ENCODE measurements at places on chromosomes 4 and X.

GRCh38 chrX:6227453-6227835 lies 1.2 kb downstream of the NLGN4X start:
- no peak for DNase-seq

GRCh38 chr4:94634271-94634670 lies 123.5 kb upstream of the BMPR1B start:
- no peak for DNase-seq

- DNase-seq = no peak
Measured at GRCh38 chrX:146278381-146278780, 460.8 kb downstream of the SLITRK2 start.

DNA sequence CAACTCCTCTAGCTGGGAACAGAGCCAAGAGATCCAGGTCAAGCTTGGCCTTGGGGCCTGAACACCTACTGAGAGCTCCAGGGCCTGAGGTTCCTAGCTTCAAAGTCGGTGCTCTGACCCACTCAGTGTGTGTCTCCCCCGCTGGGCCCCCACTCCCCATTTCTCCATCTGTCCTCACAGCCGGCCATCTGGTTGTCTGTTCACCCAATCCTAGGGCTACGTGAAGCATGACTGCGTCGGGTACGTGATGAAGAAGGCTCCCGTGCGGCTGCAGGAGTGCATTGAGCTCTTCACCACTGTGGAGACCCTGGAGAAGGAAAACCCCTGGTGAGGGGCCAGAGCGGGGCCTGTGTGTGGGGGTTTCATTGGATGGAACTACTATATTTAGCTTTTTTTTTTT lies 12.3 kb downstream of the USP11 start:
- DNase-seq = no peak

GRCh38 chr4:54539500-54540029 lies 118.2 kb upstream of the KIT start:
- DNase-seq = peak; percentile 6

DNA sequence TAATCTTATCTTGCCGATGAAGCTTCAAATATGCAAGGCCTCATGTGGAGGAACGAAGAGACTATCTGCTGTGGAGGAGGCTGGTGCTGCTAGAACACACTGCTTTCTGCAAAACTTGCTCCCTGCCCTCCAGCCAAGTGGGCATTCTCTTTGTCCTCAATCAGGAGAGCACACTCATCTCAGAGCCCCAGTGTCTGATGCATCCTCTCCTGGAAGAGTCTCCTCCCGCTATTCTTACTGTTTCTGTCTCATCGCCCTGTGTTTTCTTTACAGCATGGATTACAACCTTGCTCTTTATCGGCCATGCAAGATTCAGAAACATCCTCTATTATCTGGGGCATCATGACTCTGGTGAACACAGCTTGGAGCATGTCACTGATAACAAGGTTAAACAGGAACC lies 68.2 kb upstream of the MTNR1A start:
- no peak for DNase-seq

DNA sequence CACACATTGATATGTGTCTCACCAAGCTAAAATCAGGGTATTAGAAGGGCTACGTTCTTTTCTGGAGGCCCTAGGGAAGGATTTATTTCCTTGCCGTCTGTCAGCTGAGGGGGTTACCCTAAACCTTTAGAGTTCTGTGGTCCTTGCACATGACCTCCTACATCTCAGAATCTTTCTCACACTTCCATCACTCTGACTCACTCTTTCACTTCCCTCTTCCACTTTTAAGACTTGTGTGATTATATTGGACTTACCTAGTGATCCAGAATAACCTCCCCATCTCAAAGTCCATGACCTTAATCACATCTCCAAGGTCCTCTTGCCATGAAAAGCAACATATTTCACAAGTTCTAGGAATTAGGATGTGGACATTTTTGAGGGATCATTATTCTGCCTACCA lies 53.6 kb upstream of the FUNDC1 start:
- no peak for DNase-seq

DNA sequence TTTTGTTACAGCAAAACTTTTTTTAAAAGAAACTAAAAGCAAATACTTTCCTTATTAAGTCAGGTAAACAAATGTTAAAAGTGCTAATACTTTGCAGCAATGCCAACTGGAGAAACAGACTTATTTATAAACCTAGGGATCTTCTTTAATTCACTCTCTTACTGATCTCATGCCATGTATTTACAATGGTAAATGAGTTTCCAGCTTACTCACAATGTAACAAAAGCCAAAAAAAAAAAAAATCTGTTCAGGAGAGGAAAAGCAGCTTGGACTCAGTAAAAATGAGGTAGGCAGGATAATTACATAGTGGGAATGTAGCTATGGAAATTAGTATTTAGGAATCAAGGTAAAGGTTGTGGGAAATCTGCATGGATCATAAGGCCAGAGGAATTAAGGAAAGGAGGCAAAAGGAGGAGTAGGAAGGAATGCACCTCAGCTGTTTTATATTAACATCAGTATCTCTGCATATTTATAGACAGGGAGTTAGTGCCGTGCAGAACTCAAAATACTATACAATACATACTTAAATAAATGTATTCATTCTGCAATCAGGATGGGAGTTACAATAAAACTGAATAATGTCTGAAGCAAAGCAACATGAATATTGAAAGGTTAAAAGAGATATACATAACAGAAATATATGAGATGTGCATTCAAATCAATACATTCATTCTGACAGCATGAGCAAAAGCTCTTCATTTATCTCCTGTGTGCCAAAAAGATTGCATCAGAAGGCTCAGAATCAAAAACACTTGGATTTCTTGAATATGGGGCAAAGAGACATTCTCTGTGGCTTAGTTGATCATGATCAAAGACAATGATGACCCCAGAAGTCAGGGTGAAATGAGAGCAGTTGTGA lies 57.9 kb upstream of the ETNPPL start:
- DNase-seq = no peak

GRCh38 chr4:83205760-83206159 lies 78.8 kb downstream of the COQ2 start:
- no peak for DNase-seq

DNA sequence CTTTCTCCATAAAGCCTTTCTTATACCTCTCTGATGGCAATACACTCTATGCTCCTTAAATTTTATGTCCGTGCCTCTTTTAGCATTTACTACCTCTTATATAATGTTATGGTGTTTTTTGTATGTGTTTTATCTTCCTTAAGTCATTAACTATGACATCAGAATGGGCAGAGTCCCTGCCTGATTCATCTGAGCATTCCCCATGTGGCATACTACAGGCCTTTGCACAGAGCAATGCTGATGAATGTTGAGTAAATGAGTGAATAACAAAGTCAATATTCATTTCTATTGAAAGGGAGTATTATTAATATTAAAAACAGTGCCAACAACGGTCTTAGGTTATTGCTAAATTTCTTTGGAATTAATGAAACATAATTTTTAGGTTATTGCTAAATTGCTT lies 18.8 kb upstream of the RPS6KA3 start:
- DNase-seq = no peak

GRCh38 chr4:41327770-41328169 lies 71.0 kb downstream of the UCHL1 start:
- no peak for DNase-seq

DNA sequence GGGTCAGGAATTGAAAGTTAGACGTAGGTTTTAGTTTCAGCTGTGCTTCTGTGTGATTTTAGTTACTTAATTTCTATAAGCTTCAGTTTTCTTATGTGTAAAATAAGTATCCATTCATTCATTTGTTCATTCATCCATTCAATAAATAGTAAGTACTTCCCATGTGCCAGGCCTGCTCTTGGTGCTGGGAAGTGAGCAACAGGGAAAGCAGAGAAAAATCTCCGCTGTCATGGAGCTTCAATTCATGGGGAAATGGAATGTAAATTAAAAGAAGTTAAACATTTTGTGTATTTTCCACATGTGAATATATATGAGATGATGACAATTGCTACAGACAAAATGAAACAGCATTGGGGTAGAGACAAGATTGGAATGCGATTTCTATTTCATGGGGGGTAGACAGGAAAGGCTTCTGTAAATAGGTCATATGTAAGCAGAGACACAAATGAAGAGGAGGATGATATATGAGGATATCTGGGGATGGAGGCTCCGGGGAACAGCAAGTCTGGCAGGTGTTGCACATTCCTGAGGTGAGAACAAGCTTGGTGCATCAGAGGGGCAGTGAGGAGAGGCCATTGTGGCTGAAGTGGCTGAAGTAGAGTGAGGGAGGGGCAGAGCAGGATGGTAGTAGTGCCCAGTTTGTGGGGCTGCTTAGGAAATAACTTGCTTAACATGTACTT lies 66.2 kb downstream of the FHIP1A start:
- DNase-seq = no peak

GRCh38 chr4:85864259-85865205 lies 389.6 kb downstream of the ARHGAP24 start:
- DNase-seq = no peak

GRCh38 chr4:173924561-173924960 lies 358.9 kb downstream of the FBXO8 start:
- no peak for DNase-seq

DNA sequence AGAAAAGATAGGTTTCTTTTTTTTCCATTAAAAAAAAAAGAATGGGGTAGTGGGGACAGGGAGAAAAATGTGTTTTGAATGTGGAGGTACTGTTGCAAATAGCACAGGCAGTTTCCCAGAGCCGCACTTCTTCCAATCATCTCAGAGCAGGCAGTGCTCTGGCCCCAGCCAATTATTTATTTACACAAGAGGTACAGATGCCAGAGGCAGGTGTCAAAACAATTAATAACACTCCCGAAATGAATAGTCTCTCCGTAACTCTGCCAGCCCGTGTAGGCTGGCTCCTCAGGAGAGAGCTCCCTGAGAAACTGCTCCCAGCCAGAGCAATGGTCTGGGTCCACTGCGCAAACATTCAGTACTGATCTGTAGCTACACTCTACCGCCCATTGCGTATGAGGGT lies 130.8 kb upstream of the IL1RAPL2 start:
- DNase-seq = no peak

DNA sequence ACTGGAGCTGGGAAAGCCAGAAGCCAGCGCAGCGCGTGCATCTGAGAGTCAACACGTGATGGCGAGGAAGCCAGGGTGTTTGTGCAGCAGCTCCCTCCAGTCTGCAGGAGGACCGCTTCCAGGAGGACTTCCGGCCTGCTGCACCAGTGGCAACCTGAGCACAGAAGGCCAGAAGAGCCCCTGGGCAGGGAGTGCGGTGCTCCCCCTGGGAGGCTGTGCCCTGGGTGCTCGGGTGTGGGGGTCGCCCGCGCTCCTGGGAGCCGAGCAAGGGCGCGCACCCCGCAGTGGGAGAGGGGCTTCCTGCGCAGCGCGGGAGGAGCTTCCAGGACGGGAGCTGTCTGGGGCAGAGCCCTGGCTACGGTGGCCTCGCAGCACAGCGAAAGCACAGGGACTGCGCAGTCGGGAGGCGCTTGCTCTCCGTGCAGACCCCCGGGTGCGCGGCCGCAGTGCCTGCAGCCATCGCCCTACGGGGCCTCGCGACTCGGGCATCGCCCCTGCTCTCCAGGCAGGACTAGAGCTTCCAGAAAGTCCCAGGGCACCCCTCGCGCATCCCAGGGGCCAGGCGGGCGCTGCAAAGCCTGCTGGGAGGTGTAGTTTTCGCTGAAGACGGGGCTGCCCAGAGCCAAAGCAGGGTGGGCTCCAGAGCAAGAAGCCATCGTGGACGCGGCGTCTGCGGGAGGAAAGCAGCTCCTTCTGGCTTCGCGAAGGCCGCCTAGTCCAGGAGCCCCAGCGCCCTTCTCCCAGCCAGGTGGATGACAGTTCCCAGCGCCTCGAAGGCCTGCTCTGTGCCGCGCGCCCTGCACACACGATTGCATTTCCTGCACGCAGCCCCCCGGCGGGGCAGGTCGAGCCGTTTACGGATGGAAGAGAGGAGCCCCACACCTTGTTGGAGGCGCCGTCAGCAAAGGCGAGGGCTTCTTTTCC lies 24.1 kb upstream of the WFS1 start:
- DNase-seq = no peak

- DNase-seq = no peak
Measured at GRCh38 chr4:10020871-10021652, at the start of gene SLC2A9. Gene SLC2A9, minus strand, starts transcription at chr4:10021497. Its CDS starts 68 bp downstream, at chr4:10021429.

GRCh38 chr4:89753601-89754066 lies 83.3 kb downstream of the SNCA start:
- peak; percentile 62 for DNase-seq

GRCh38 chrX:40285876-40286275 lies 188.1 kb upstream of the BCOR start:
- no peak for DNase-seq

- DNase-seq = no peak
Measured at GRCh38 chrX:34619920-34620319, 37.2 kb downstream of the TMEM47 start.

GRCh38 chrX:3191796-3192195 lies 150.5 kb downstream of the ARSF start:
- no peak for DNase-seq

DNA sequence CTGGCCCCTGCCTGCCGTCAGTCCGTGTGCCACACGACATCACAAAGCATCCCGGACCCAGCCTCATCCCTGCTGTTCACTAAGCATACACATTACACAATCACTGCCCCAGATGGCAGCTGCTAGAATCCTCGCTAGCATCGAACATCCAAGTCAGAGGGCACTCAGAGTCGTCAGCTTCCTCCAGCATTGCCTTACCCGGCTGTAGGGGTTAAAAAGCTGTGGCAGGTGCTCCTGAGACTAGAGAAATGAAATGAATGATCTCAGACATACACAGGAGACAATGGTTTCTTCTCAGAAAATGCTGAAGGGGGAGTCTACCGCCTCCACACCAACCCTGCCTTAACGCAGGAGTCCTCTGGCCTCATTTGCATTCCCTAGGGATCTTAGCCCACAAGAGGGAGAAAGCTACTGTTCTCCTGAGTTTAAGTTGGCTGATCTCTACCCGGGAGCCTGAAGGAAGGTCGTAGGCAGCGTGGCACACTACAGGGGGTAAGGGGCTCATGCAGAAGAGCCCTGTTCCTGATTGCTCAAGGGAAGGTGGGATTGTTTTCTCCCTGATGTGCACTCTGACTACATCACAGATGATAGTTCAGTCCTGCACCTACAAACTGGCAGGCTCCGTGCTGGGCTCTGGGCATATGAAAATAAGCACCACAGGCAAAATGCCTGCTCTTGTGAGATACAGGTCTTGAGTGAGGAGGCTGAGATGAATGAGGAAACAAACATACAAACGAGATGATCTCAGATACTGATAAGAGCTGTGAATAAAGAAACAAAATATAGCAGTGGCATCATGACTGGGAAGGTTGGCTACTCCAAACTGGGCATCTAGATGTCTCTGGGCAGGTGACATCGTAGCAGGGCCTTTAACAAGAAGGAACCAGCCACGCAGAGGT lies 2.6 kb upstream of the KIAA0232 start:
- DNase-seq = no peak

- no peak for DNase-seq
Measured at GRCh38 chrX:132442691-132443090, 46.1 kb downstream of the MBNL3 start.

- DNase-seq = peak; percentile 18
Measured at GRCh38 chr4:7295911-7296660, 103.7 kb downstream of the SORCS2 start.

GRCh38 chrX:3317191-3317718 lies 29.2 kb downstream of the MXRA5 start:
- no peak for DNase-seq
